ENCODE measurements at places on chromosomes 3 and 15. TPM values are rescaled to one million over a fixed set of nuclear protein-coding genes. Genes with fewer than 3 reads are reported as not detected.

The PLOD2 gene
- 117 TPM for total RNA-seq

The PARL gene
- total RNA-seq, result 35.5 TPM

The WNT7A gene
- not detected for total RNA-seq

The RAD18 gene
- 22.2 TPM for total RNA-seq

The CCR1 gene
- not detected for total RNA-seq

The DZIP1L gene
- total RNA-seq, result 21.4 TPM

- no peak for DNase-seq
Observed at GRCh38 chr3:33932010-33932764, 133.8 kb downstream of the PDCD6IP start.

The DGKG gene
- total RNA-seq, result 2.5 TPM

DNA sequence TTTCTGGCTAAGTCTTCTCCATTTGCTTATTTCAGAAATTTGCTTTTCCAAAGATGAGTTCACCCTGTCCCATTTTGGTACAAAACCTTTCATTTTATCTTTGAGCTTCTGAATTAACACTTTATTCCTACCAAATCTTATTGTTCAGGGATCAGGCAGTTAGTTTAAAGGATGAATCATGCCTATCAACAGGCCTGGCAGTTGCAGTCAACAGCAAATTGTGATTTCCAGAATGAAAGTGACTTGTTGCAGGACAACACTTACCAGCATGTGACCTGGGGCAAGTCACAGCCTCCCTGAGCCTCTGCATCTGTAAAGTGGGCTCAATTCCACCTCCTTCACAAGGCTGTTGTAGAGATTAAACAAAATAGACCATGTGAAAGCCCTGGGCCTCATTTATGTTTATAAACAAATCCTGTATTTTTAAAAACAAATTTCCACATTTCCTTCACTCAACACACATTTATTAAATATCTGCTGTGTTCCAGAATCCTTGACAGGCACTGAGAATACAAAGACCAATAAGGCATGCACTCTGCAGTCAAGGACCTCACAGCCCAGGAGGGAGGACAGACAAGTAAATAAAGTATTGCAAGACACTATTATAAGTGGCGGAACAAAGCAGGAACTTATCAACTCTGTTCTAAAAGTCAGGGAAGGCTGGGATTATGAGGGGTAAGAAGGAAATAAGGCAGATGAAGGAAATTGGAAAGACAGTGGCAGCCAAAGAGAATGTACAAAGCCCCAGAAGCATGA, 359.1 kb upstream of the IL12A start:
- no peak for DNase-seq

The PODXL2 gene
- 1.7 TPM for total RNA-seq

DNA sequence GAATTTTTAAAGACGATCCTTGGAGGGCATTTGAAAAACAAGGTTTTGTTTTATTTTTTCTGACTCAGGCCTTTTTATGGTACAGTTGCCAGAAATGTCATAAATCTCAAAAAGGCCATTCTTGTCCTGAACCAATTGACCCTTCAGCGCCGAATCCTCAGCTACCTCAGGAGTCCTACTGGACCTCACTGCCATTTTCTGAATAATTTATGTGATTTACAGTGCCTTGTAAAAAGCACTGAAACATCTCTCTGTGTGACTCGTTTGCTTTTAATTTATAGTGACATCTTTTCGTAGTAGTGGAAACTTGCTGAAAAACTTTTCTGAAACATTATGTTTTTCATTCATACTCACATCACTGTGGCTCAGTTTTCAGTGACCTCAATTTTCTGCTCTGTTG, 72.2 kb upstream of the ARL6 start:
- no peak for DNase-seq

DNA sequence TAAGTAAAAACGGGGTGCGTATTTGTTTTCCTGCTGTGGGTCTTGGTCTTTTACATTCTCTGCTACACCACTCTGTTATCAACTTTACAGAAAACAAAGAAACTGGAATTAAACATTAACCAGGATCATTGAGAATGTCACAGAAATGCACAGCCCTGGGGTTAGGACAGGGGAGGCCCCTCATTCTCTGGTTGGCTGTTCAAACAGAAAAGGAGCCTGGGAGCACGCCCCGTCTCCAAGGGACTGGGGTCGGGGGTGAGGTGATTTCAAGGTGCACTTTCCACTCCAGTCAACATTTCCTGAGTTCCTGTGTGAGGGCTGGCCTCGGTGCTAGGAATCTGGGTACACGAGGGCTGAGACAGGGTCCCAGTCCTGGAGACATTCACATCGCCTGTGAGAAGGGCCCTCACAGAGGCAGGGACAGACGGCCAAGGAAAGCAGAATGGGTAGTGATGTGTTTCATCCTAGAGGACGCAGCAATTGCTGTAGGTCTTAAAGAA, 30.3 kb downstream of the CPN2 start:
- no peak for DNase-seq

GRCh38 chr3:126354776-126355175, 2.4 kb downstream of the KLF15 start:
- no peak for DNase-seq

DNA sequence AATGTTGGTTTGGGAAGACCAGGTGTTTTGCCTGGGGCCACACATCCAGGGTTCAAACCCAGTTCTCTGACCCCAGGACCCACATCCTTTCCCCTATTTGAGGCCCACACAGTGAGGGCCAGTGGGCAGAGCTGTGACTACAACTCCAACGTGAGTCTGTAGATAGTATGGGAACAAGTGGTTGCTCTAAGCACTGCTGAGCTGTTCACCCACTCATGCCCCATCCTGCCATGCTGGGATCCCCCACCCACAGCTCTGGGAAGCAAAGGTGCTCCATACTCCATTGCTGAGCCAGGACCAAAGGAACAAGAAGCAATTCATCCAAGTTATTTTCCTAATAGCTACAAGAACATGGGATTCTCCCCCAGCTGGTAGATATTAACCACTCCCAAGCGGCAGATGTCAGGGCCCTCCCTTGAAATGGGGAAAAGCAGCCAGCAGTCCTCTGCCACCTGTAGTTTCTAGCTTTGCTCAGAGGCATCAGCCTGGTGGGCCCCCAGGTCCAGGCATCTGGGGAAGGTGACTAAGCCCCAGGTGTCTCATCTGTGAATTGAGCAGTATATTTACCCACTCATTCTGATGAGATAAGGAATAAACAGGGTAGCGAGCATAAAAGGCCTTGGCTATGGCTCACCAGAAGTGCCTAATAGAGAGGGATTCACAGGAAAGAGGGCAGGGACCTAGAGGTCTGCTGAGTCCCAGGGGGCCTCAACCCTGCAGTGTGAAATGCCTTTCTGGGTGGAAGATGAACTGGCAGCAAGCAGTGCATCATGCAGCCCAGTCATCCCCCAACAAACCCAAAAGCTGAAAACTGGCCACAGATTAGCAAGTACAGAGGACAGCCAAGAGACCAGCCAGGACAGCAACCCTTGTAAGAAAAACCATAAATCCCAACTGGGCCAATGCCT, 33.4 kb downstream of the POC1A start:
- no peak for DNase-seq

DNA sequence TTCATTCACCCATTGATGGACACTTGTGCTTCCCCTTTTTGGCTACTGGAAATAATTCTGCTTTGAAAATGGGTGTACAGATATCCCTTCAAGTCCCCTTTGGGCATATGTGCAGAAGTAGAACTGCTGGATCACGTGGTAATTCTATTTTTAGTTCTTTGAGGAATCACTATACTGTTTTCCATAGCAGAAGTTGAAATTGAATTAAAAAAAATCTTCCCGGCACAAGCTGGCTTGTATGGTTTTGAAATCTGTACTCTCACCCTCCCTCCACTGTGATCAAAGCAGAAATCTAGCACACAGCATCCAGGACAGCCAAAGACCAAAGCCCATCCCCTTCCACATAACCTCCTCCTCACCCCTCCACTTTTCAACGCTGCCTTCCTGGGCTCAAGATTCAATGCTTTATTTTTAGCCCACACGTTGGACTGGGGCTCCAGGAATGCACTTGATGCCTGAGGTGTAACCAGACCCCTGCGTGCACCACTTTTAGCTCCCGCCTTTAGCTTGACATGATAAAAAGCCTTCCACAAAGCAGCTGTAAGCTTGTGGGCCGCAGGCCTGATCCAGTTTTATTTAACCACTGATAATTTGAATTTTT, 29.9 kb downstream of the TMEM40 start:
- peak; percentile 60 for DNase-seq

DNA sequence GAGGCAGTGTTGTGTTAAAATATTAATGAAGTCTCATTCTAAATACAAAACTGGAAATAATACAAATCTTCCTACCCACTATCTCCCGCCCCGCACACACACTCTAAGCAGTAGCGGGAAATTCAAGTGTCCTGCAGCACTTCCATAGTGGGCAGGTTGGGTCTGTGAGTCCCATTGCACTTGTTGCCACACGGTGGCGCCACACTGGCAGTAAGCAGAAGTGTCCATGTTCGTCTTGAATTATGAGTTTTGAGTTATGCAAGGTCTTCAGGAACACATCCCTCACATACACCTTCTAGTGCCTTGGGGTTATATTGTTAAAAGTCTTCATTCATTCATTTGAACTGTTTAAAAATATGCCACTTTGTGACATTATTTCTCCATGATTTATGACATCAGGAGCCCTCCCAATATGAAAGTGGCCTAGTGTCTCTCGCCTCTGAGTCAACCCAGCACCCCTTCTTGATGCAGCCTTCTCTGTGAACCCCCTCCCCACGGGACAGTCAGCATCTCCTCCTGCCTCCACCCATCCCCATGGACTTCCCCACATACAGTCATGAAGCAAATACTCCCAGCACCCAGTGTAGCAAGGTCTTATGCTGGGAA, 17.6 kb upstream of the CCDC174 start:
- peak; percentile 49 for DNase-seq

DNA sequence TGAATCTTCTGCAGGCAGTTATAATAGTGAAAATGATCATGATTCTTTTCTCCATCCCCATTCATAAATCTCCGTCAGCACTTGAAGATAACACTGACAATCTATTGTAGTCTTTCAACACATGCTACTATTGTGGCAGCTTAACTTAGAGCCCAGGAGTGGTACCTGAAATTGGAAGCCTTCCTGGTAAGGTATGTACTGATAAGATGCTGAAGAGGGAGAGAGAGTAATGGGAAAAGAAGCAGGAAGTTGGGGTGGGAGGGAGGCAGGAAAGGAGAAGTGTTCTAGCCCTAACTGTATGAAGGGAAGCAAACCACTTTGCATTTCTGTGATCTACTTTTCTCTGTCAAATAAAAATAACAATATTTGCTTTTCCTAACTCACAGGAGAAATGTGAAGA, 197.4 kb upstream of the RORA start:
- no peak for DNase-seq

- DNase-seq, result peak; percentile 31
Observed at GRCh38 chr15:74863239-74864056, 9.7 kb downstream of the SCAMP2 start.

- no peak for DNase-seq
Observed at GRCh38 chr3:48623851-48624547, 2.4 kb upstream of the TMEM89 start.

The SETD5 gene
- total RNA-seq, result 62.9 TPM

The DLL4 gene
- 1.7 TPM for total RNA-seq

- DNase-seq, result peak; percentile 46
Observed at GRCh38 chr15:78087951-78088772, 4.2 kb upstream of the SH2D7 start.

The SNRK gene
- 23.1 TPM for total RNA-seq

DNA sequence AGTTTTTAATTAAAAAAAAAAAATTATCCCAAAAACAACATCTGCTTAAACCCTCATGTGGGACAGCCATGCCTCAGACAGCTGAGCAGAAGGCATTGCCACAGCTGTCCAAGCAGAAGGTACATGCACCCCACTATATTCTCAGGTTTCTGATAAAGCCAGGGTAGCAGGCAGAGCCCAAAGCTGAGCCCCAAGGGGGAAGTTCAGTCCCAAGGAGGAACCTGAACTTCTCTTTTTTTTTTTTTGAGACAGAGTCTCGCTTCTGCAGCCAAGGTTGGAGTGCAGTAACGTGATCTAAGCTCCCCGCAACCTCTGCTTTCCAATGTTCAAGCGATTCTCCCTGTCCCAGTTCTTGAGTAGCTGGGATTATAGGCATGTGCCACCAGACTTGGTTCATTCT, 33.2 kb downstream of the MKRN2 start:
- no peak for DNase-seq

The NMB gene
- 1.3 TPM for total RNA-seq

DNA sequence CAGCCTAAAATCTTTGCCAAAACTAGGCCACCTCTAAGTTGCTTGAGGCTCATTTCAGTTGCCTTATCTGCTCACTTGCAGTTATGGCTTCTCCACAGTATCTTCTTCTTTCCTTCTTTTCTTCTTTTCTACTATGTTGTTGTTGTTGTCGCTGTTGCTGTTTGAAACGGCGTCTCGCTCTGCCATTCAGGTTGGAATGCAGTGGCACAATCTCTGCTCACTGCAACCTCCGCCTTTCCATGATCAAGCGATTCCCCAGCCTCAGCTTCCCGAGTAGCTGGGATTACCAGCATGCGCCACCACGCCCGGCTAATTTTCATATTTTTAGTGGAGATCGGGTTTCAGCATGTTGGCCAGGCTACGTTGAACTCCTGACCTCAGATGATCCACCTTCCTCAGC, 210.8 kb upstream of the NR2F2 start:
- DNase-seq, result no peak

GRCh38 chr3:71606582-71606981, 23.1 kb upstream of the FOXP1 start:
- DNase-seq, result no peak

GRCh38 chr15:100245487-100245820, 96.3 kb downstream of the ADAMTS17 start:
- no peak for DNase-seq

GRCh38 chr3:69353088-69353478, 32.8 kb downstream of the FRMD4B start:
- no peak for DNase-seq
